ENCODE measurements at places on chromosomes 12 and 14.

- no peak for DNase-seq
Measured at GRCh38 chr14:55019968-55020554, 6.8 kb downstream of the WDHD1 start.

GRCh38 chr14:64718762-64719161, 14.5 kb downstream of the PLEKHG3 start:
- DNase-seq = no peak

GRCh38 chr12:32891956-32892355, 4.6 kb downstream of the PKP2 start:
- no peak for DNase-seq

DNA sequence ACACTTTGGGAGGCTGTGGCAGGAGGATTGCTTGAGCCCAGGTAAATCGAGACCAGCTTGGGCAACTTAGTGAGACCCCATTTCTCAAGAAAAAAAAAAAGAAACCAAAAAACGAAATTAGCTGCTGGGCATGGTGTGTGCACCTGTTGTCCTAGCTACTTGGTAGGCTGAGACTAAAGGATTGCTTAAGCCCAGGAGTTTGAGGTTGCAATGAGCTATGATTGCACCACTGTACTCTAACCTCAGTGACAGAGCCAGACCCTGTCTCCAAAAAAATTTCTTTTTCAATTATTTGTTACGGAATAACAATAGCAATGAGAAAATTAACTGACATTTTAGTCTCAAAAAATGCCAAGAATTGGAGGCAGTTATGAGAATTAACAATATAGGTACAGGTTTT, 128.0 kb downstream of the CCDC91 start:
- DNase-seq = no peak

DNA sequence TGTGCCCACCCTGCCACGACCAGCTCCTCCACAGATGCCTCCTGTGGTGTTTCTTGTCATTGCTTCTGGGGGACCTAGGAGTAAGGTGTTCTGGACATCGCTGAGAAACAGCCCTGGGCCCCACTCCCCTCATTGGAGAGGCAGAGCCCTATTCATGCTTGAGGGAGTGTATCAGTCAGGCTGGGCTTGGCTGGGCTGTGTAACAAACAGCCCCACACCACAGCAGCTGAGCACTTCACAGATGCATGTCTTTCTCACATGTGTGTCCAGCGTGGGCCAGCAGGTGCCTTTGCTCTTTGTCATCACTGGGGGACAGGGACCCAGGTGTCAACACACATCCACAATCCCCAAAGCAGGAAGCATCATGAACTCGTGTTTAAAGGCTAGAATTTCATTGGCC, 65.1 kb upstream of the FBRSL1 start:
- no peak for DNase-seq

GRCh38 chr12:55703901-55704761, 3.6 kb downstream of the ITGA7 start:
- DNase-seq = peak; percentile 88

GRCh38 chr12:67070604-67071003, 198.6 kb upstream of the CAND1 start:
- no peak for DNase-seq

DNA sequence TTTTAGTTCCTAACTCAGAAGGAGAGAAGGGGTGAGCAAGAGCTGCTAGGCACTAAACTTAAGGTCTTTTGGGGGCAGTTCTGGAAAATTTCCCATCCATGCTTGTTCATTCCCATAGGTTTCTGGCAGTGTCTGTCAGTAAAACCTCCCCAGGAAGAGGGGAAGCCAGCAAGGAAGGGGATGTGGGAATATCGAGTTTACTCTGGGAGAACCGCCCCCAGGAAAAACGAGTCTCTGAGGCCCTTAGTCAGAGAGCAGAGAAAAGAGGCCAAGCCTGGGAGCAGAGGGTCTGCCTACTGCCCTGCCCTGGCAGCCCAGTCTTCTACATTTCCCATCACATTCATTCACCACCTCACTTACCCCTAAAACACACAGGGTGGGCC, 55.9 kb downstream of the TMCC3 start:
- no peak for DNase-seq

DNA sequence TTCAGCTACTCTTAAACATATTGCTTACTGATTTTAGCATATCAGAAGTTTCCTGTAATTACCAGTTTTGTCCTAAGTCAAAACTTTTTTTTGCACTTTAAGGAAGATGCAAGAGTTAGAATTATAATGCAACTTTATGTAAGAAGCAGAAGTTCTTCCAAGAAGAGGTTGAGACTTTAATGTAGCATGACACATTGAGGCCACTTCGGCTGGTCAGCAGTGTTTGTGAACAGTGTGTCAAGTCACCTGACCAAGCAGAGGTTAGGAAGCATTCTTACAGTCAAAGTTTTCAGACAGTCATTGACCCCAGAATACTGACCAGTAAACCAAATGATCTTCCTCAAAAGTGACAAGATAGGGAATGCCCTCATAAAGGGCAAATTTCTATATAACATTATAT, 15.2 kb downstream of the FGFR1OP2 start:
- peak; percentile 19 for DNase-seq

DNA sequence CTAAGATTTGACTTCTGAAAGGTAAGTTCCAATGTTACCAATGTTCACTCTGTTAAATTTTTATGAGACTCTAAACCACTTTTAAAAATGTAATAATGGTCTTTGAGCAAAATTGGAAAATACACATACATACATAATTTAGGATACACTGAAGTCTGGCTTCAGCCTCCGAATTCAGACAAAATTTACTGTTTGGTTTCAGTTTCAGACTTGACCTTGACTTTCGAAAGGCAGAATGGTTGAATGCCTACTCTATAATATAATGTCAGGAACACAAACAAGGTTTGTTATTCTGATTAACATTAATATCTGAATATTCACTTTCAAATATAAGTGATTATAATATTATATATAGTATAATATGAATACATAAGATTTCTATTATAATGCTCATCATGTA, 74.1 kb upstream of the KRAS start:
- DNase-seq = no peak

DNA sequence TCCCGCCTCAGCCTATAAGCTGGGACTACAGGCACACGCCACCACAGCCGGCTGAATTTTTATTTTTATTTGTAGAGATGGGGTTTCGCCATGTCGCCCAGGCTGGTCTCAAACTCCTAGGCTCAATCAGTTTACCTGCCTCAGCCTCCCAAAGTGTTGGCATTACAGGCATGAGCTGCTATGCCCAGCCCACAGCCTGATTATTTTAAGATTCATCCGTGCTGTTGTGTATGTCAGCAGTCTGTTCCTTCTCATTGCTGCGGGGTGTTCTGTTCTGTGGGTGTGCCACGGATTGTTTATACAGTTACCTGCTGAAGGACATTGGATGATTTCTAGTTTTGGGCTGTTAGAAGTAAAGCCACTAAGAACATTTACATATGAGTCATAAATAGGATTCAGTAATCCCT, 9.6 kb upstream of the EP400 start:
- DNase-seq = no peak

GRCh38 chr12:93325855-93326254, 51.9 kb upstream of the NUDT4 start:
- no peak for DNase-seq

GRCh38 chr12:117507548-117507947, 146.1 kb upstream of the NOS1 start:
- no peak for DNase-seq

- DNase-seq = no peak
Measured at GRCh38 chr14:103030741-103031565, 26.4 kb downstream of the CDC42BPB start.
